Stomach (tissue), 19 donors: ENCODE measurements at places on chromosomes 5 and 9. TPM values are rescaled to one million over a fixed set of nuclear protein-coding genes. Genes with fewer than 3 reads are reported as not detected.

DNA sequence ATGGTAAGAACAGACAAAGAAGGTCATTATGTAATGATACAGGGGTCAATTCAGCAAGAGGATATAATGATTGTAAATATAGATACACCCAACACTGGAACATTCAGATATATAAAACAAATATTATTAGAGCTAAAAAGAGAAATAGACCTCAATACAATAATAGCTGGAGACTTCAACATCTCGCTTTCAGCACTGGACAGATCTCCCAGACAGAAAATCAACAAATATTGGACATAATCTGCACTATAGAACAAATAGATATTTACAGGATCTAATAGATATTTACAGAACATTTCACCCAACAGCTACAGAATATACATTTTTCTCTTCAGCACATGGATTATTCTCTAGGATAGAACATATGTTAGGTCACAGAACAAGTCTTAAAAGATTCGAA is 190.6 kb upstream of the RFX3 start:
- no peak overlapping the region for H3K4me3 ChIP-seq
- no peaks in the 10 kb centered on the region for H3K27me3 ChIP-seq
- no peaks in the 10 kb centered on the region for H3K36me3 ChIP-seq
- H3K4me1 ChIP-seq: no peaks in the 10 kb centered on the region
- H3K27ac ChIP-seq: no peak overlapping the region

DNA sequence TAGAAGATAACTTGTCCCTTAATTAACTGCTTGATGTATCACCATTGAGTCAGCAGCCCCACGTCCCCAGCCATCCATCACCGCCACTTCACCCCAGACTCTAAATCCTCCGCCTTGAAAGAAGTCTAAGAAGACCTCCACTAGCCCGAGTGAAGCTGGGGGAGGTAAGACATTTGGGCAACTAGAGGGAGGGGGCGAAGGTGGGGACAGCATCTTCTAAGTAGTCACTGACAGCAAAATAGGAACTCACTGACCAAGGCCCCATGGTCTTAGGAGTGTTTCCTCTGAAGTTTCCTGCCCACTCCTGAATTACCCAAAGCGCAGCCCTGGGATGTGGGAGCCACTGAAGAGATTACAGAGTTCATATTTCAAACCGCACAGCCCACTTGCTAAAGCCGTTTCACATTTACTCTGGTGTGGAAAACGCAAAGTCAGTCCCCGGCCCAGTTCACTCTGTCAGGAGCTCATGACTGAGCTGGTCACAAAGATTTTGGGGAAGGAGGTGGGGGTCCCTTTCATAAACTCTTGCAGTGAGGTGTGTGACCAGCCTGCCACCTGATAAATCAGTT is 107.4 kb downstream of the LHFPL2 start:
- peaks cover 22% of the 10 kb centered on the region for H3K4me1 ChIP-seq
- no peaks in the 10 kb centered on the region for H3K36me3 ChIP-seq
- no peak for DNase-seq

GRCh38 chr9:88378317-88378716 is 9.9 kb upstream of the SPIN1 start:
- H3K27ac ChIP-seq: no peak overlapping the region
- H3K36me3 ChIP-seq: no peaks in the 10 kb centered on the region
- DNase-seq: no peak
- no peaks in the 10 kb centered on the region for H3K27me3 ChIP-seq
- H3K4me3 ChIP-seq: no peak overlapping the region
- H3K4me1 ChIP-seq: no peaks in the 10 kb centered on the region

DNA sequence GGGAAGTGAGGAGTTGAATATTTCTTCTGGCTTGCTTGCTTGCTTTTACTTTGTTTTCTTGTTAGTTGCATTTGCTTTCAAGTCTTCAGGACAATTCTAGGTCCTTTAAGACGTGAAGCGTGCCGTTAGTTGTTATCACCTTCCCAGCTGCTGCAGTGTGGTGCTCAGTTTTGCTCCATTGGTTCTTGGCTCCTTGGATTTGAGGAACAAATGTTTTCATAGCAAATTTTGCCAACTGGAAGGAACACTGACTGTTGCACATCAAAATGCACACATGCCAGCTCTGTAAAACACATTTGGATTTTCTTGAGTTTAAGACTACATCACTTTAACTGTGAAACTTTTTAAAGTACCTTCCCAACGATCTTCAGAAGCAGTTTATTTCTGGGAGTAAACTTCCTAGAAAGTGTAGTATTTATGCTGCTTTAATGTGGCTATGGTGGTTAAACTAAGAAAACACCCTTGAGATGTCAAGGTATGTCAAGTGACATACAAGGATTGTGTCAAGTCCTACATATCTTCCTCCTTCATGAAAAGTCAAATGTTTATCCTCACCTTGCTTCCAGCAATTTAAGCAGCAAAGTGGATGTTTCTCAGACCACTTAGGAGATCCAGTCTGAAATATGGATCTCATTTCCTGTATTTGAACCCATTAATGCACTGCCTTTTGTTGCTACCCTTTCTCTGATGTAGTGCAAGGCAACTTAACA is 24.9 kb downstream of the MOCS2 start:
- no peaks in the 10 kb centered on the region for H3K27me3 ChIP-seq
- no peak for DNase-seq
- no peaks in the 10 kb centered on the region for H3K36me3 ChIP-seq
- no peaks in the 10 kb centered on the region for H3K4me1 ChIP-seq
- no peak overlapping the region for H3K4me3 ChIP-seq

DNA sequence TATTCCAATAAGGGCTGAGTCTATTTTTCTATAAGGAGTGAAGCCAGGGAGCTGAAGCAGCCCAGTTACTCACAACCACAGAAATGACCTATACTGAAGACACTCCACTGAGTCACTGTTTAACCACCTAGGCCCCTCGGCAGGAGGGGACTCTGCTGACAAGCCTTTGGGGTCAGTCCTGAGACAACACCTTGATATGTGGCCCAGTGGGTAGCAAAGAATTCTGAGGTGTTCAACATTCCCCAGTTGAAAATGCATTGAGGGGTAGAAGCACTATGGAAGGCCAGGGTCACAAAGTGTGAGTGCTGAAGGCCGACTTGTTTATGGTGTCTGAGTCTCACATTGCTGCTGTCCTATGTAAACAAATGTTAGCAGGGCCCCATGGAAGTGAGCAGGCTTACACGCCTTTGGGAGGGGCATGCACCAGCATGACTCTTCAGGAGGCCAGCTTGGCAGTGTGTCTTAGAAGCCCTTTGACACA is 112.6 kb upstream of the NFIL3 start:
- H3K36me3 ChIP-seq: no peaks in the 10 kb centered on the region
- H3K4me1 ChIP-seq: no peaks in the 10 kb centered on the region
- H3K27me3 ChIP-seq: no peaks in the 10 kb centered on the region
- H3K27ac ChIP-seq: no peak overlapping the region
- no peak for DNase-seq
- H3K4me3 ChIP-seq: no peak overlapping the region

- peak; percentile 50 for DNase-seq
- no peak overlapping the region for H3K4me3 ChIP-seq
- H3K36me3 ChIP-seq: no peaks in the 10 kb centered on the region
- H3K27me3 ChIP-seq: no peaks in the 10 kb centered on the region
Measured at GRCh38 chr5:139459451-139459934, 3.0 kb downstream of the ECSCR start.

GRCh38 chr5:62348723-62349481 is 42.9 kb downstream of the KIF2A start:
- H3K27ac ChIP-seq: no peak overlapping the region
- no peaks in the 10 kb centered on the region for H3K4me1 ChIP-seq
- DNase-seq: no peak
- H3K4me3 ChIP-seq: no peak overlapping the region
- no peaks in the 10 kb centered on the region for H3K27me3 ChIP-seq

DNA sequence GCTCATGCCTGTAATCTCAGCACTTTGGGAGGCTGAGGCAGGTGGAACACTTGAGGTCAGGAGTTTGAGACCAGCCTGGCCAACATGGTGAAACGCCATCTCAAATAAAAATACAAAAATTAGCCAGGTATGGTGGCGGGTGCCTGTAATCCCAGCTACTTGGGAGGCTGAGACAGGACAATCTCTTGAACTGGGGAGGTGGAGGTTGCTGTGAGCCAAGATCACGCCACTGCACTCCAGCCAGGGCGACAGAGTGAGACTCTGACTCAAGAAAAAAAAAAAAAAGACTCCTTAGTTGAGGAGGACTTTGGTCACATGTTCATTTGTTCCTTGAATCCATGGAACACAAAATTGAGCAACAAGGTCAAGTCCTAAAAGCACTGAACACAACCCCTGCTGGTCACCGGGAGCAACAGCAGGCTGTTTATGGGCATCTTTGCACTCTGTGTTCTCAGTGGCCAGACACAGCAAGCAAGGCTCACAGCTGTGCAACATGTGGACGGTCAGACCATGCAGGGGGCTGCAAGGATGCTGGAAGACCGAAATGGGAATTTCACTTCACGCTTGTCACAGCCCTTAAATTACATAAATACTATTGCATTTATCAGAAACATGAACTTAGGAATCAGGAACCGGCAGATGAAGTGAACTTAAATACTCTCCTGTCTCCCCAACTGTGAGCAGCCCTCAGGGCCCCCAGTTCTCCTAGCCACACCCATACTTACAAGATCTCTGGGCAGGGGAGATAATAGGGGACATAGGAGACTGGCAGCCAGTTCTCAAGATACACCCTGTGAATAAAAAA is 2.8 kb downstream of the GBGT1 start:
- peaks cover 20% of the 10 kb centered on the region for H3K36me3 ChIP-seq
- no peak overlapping the region for H3K4me3 ChIP-seq
- DNase-seq: peak; percentile 80
- no peaks in the 10 kb centered on the region for H3K27me3 ChIP-seq
- peaks cover 49% of the 10 kb centered on the region for H3K4me1 ChIP-seq
- H3K27ac ChIP-seq: peak overlapping the region; percentile 28

FOXE1 gene
- total RNA-seq: 8.0 TPM

GZMA gene
- not detected for total RNA-seq

FTMT gene
- not detected for total RNA-seq

GRCh38 chr5:34483442-34484033 is 172.6 kb upstream of the RAI14 start:
- DNase-seq: no peak
- H3K4me3 ChIP-seq: no peak overlapping the region
- H3K36me3 ChIP-seq: no peaks in the 10 kb centered on the region
- no peaks in the 10 kb centered on the region for H3K27me3 ChIP-seq

GRCh38 chr9:4225291-4226028 is 74.4 kb downstream of the GLIS3 start:
- H3K27me3 ChIP-seq: no peaks in the 10 kb centered on the region
- no peaks in the 10 kb centered on the region for H3K36me3 ChIP-seq
- peaks cover 24% of the 10 kb centered on the region for H3K4me1 ChIP-seq
- no peak overlapping the region for H3K4me3 ChIP-seq
- no peak for DNase-seq
- no peak overlapping the region for H3K27ac ChIP-seq

RAB3C gene
- not detected for total RNA-seq

GRCh38 chr5:73917891-73918290 is 291.9 kb downstream of the ARHGEF28 start:
- H3K4me3 ChIP-seq: no peak overlapping the region
- DNase-seq: no peak
- no peak overlapping the region for H3K27ac ChIP-seq
- peaks cover 13% of the 10 kb centered on the region for H3K36me3 ChIP-seq

DNA sequence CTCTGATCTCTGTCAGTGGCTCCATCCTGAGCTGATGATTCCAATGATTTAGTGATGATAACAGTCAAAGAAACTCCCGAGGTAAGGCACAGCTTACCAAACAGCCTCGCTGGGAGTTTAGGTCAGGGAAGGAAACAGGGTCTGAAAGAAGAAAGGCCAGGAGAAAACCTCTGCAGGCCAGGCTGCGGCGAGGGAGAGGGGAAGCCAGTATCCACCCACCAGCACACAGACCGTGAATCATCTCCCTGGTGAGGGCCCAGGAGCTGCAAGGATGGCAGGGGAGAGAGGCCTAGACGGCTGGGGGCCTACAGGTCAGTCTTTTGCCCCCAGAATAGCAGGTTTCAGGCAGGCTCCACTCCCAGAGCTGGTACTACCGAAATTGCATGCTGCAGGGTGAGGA is 590.5 kb downstream of the CCDC171 start:
- no peaks in the 10 kb centered on the region for H3K27me3 ChIP-seq
- H3K4me1 ChIP-seq: no peaks in the 10 kb centered on the region
- H3K4me3 ChIP-seq: no peak overlapping the region
- H3K27ac ChIP-seq: no peak overlapping the region
- no peaks in the 10 kb centered on the region for H3K36me3 ChIP-seq

- H3K27me3 ChIP-seq: no peaks in the 10 kb centered on the region
- H3K4me1 ChIP-seq: peaks cover 33% of the 10 kb centered on the region
- no peak overlapping the region for H3K4me3 ChIP-seq
- H3K27ac ChIP-seq: no peak overlapping the region
Measured at GRCh38 chr9:109469646-109470358, 28.3 kb downstream of the PTPN3 start.

DNA sequence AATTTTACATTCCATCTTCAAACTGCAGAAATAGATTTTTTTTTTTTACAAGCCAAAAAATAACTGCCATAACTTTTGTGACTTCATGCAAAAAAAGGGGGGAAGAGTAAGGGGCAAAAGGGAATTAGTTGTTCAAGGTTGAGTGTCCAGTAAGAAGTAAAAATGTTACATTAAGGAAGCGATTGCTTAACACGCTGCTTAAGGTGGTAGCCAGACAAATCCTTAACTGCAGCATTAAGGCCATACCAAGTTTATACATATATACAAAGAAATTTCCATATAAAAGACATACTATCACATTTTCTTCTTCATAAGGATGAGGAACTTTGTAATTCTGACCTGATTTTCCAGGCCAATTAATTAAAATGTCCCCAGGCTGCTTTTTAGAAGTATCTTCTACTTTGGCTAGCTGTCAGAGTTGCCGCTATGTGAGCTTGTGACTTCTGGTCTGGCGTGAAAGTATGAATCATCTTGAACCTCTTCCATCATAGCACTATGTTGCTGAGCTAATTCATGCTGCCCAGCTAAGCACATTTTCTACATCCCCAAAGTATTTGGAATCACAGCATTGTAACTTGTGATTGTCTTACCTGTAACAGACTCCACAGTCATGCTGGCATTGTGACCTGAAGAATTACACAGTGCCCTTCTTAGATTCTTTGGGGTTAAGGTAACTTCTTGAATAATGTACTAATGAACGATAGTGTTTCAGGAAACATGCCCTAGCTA is 40.0 kb downstream of the G3BP1 start:
- no peak overlapping the region for H3K4me3 ChIP-seq
- H3K27ac ChIP-seq: no peak overlapping the region
- H3K4me1 ChIP-seq: no peaks in the 10 kb centered on the region

DNA sequence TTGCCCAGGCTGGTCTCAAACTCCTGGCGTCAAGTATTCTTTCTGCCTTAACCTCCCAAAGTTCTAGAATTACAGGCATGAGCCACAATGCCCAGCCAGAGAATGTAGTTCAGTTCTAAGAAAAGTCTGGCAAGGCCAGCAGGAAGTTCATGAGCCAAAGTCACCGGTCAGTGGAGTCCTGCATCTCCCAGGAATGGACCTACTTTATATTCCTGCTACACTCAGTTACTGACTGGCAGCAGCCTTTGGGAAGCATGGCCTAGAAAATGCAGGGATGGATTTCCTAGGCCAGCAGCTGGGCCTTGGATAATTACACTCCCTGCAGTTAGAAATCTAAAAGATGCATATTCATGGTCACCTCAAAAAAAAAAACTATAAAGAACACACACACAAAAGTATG is 135.7 kb downstream of the CAAP1 start:
- H3K4me3 ChIP-seq: no peak overlapping the region
- no peak for DNase-seq
- no peaks in the 10 kb centered on the region for H3K27me3 ChIP-seq
- no peaks in the 10 kb centered on the region for H3K36me3 ChIP-seq
- no peaks in the 10 kb centered on the region for H3K4me1 ChIP-seq
